T47D (cell line): ENCODE measurements at places on chromosomes 3 and 15.
A peak's percentile ranks its signal among the peaks of the same experiment; 100 is the strongest.

DNA sequence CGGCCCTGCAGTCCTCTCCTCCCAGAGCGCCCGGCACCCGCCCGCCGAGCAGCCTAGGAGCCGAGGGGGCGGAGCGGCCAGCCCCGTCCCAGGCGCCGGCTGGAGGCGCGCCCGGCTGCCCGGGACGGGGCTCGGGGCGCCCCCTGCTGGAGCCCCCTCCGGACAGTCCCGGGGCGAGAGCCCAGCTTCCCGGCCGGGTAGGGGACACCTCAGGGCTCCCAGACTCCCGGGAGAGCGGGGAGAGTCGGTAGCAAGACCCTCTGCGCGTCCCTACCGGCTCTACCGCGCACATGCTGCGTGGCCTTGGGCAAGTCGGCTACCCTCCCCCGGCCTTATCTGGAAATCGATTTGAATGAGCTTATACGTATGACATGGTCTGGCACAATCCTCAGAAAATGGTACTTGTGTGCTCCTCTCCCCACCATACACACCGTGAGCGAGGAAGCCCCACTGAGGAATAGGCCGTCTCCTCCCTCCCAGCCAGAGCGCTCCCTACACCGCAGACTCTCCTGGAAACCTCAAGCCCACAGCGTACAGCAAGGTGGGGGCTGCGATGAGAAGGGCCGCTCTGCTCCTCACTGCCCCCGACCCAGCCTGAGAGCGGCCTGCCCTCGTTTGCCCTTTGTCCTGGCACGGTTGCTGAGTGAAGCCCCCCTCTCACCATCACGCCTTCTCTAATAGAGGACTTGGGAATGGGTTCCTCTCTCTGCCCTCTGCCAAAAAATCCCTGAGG, at the start of gene DAPK2:
Gene DAPK2 (minus strand): TSS at position 65 of the 733 bp plus-strand sequence. CDS start 6,224 bp downstream, outside the sequence.
- DNase-seq: peak; percentile 73

GRCh38 chr3:23073724-23074305, 129.3 kb upstream of the UBE2E2 start:
- no peak for DNase-seq

- DNase-seq: no peak
Measured at GRCh38 chr15:70643106-70643782, 120.1 kb downstream of the UACA start.

- DNase-seq: no peak
Measured at GRCh38 chr15:50880651-50881114, 27.8 kb upstream of the AP4E1 start.

DNA sequence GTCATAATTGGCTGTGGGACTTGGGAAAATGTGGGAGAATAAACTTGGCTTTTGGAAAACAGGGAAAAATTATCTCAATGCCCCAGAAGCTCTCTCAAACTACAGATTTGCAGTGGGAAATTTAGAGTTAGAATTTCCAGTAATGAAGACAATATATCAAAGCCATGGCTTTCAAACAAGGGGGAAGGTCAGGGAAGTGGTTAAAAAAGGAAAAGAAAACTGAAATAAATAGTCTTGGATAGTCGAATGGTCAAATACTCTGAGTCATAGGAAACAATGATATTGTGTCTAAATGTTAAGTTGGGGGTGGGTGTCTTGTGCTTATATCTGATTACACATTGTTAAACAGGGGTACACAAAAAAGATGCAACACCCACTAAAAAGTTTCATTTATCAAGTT, 272.4 kb upstream of the COL8A1 start:
- DNase-seq: no peak

GRCh38 chr15:22808761-22809280, 22.4 kb downstream of the NIPA1 start:
- no peak for DNase-seq

- peak; percentile 75 for DNase-seq
Measured at GRCh38 chr3:129383292-129383860, 45.1 kb downstream of the EFCAB12 start.

DNA sequence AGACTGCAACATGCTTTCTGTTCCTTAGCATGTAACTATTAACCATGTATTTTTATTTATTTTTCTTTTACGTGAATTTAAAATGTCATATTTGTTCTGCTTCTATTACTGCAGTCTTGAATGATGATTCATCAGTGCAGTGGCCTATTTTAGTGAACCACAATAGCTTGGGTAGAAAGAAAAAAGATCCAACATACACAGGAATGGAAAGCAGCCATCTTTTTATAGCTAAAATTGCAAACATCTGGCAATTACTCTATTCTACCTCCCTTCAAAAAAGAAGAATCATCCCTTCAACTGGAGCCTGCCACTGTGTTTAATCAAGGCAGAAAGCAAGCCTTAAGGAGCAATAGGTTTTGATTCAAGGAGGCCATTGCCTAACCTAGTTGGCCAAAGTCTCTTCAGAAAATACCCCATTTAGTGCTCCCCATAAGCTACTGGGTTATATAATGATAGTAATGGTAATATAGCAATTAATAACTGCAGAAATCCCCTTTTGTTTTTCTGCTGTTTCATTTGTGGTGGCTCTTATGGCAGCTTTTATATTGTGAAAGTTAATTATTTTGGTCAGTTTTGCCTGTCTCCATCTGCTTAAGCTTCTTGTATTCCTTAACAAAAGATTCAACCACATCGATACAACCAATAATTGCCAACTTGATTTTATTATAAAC, 267.3 kb downstream of the LPP start:
- no peak for DNase-seq

GRCh38 chr3:127822041-127822681, at the start of gene MGLL:
MGLL (minus strand) TSS chr3:127822515; CDS start chr3:127822318, 197 bp downstream.
- DNase-seq: no peak

GRCh38 chr15:82554849-82555248, 14.6 kb upstream of the RPS17 start:
- no peak for DNase-seq

DNA sequence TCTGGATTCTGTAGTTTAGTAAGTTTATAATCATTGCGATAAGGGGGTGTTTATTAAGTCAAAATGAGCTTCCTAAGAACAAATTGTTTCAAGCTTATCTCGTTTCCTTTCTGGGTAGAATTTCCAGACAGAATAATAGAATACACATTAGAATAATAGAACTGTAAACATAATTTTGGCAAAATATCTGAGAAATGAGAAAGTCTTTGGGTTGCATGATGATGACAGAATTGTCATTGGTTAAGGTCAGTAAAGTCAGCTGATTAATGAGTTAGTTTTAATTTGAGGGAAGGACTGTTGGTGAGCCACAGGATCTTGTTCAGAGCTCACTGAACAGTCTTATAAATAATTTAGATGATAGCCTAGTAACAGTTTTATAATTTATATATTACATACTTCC, 10.2 kb downstream of the EIF2A start:
- no peak for DNase-seq

GRCh38 chr3:48747706-48748105, 30.7 kb upstream of the IP6K2 start:
- no peak for DNase-seq

GRCh38 chr15:100098705-100099104, 243.1 kb downstream of the ADAMTS17 start:
- DNase-seq: no peak

- no peak for DNase-seq
Measured at GRCh38 chr3:128884992-128885391, 5.6 kb downstream of the ACAD9 start.

DNA sequence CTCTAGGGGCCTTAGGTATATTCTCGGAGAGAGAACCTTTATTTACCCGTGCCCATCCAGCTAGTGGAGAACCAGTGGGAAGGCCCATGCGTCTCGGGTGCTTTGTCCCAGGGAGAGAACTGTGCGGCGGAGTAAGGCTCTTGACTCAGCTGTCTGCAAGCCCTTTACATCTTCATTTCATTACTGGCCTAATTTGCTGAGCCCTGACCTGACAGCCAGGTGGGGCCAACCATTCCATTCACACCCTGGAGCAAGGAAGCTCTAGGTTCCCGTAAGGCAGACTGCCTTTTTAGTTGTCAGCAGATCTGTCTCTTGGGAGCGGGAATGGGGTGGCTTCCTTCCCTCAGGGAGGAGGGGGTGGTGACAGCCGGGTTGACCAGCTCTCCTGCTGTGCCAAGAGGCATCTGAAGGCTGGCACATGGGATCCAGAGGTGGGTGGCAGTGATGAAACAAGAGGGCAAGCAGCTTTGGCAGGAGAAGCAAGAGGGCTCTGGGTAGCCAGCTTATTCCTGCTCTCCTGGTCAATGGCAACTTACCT, 36.4 kb downstream of the SV2B start:
- no peak for DNase-seq

- no peak for DNase-seq
Measured at GRCh38 chr15:75112278-75112847, 89.0 kb downstream of the PPCDC start.

DNA sequence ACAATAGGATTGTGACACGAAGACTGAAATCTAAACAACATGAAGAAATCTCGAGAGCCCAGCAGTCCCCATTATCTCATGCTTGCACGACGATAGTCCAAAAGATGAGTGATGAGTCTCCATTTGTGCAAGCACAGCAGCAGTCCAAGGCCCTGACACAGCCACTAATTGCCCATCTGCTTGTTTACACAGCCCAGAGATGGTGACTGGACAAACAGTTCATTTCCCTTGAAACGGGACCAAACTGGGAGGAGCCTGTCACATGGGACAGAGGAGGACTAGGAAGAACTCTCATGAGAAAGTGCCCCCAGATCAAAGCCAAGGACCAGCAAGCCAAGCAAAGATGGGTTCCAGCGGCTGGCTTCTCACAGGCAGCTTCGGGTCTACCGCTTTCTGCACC, 121.0 kb downstream of the GREM1 start:
- DNase-seq: no peak

- no peak for DNase-seq
Measured at GRCh38 chr3:14472471-14473351, 67.4 kb downstream of the GRIP2 start.

DNA sequence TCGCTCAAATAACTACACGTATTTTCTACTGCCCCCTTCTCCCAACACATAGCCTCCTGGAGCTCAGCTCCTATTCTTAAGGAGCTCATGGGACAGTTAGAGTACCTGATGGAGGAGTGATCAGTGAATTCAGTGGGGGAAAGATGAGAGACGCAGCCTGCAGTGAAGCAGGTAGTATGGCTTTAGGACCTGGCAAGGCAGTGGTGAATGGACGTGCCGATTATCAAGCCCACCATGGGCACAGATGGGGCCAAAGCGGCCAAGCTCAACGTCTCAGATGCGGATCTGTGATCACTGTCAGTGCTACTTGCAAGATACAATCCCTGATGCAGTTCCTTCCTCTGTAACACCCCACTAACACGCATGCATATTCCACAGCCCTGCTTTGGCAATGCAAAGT, 45.8 kb upstream of the ATP2B2 start:
- no peak for DNase-seq

DNA sequence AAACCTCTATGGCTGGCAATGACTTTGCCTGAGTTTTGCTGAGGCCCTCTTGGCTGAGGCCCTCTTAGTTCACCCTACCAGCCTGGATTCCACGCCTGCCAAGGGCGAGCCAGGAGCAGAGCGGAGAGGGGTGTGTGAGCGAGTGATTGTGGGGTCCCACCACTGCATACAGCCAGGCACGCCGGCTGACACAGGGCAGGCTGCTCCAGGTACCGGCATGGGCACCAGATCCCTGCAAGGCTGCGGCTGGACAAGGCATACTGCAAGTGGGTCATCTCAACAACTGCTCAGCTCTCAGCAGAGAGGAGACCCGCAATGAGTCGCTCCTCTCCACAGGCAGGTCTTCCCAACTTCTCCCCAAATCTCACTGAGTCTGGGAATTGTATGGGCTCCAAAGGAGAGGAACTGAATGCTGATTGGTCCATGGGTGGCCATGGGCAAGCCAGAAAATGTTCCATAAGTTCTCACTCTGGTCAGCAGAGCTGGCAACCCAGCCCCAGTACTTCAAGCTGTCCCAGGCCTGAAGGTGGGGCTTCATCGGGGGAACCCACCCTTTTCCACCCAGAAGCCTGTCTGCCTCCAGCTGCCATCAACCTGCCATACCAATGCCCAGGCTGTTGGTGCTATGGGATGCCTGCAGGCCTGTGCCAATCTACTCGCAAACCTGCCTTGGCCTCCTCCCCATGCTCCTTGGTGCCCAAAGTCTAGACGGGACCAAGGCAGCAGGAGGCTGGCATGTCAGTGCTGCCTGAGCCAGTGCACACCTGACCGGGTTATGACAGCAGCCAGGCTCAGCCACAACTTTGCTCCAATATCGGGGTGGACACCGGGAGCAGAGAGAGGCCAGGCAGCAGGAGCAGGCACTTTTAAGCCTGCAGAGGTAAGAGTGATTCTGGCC, 1273.6 kb upstream of the GBE1 start:
- DNase-seq: no peak

GRCh38 chr15:32982001-32982400, 212.5 kb downstream of the FMN1 start:
- no peak for DNase-seq

- DNase-seq: no peak
Measured at GRCh38 chr3:7710284-7710683, 791.3 kb upstream of the LMCD1 start.

DNA sequence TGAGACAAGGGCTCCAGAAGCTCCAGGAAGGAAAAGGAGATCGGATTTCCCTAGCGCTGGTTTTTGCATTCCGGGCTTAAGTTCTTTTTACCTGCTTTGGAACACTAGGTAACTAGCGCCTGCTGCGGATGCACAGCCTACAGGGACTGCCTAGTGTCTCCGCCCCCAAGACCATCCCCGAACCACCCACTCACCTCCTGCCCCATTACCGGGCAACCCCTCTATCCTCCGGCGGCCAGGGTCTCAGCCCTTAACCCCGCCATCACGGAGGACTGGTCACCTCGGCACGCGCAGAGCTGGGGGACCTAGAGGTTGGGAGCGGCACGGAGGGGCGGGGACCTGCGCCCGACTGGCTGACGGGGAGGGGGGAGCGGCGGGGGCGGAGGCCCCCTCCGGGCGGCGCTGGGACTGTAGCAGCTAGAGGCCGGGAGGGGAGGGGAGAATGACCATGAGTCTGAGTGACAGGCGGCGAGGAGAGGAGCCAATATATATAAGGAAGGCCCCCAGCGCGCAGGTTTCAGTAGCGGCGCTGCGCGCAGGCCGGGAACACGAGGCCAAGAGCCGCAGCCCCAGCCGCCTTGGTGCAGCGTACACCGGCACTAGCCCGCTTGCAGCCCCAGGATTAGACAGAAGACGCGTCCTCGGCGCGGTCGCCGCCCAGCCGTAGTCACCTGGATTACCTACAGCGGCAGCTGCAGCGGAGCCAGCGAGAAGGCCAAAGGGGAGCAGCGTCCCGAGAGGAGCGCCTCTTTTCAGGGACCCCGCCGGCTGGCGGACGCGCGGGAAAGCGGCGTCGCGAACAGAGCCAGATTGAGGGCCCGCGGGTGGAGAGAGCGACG, at the start of gene DLL4:
Gene DLL4 (plus strand): TSS at position 520 of the 839 bp plus-strand sequence. CDS start 329 bp downstream, outside the sequence.
- peak; percentile 85 for DNase-seq

- no peak for DNase-seq
Measured at GRCh38 chr3:46416125-46416810, 9.2 kb downstream of the CCRL2 start.

- DNase-seq: no peak
Measured at GRCh38 chr15:65060641-65061397, 7.0 kb downstream of the RASL12 start.

- no peak for DNase-seq
Measured at GRCh38 chr3:190013943-190014924, 106.5 kb downstream of the P3H2 start.

DNA sequence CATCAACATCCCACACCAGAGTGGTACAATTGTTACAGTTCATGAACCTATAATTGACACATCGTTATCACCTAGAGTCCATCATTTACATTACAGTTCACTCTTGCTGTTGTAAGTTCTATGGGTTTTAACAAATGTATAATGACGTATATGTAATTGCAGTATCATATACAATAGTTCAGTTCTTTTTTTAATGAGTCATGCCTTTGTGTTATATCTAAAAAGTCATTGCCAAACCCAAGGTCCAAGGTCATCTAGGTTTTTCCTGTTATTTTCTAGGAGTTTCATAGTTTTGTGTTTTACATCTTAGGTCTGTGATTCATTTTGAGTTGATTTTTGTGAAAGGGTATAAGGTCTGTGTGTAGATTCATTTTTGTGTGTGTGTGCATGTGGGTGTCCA, 160.9 kb upstream of the GALNT15 start:
- DNase-seq: no peak
